ENCODE measurements at places on chromosomes 1 and 21.

DNA sequence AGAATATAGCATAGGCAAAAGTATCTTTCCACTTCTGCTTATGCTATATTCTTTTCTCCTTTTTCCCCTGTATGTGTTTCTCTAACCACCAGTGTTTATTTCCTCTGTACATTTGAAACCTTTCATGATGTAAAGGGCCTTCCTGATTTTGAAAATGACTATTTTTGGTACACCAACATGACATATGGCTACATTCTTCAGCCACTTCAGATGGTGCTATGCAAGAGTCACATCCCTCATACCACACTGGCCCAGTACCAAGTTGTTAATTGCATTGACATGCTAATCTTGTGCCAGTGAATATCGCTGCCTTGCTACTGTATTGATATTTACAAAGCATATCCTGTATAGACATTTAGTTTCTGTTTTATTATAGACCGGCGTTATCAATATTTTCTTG lies 408.7 kb downstream of the NCAM2 start:
- DNase-seq, result no peak

- no peak for DNase-seq
These were observed 47.7 kb upstream of the DNASE2B start for GRCh38 chr1:84350550-84350949.

GRCh38 chr1:28447679-28448078 lies 58.2 kb upstream of the RCC1 start:
- no peak for DNase-seq

GRCh38 chr1:167059045-167059808 lies 30.9 kb downstream of the GPA33 start:
- peak; percentile 75 for DNase-seq

- DNase-seq, result no peak
These were observed 52.4 kb upstream of the USP1 start for GRCh38 chr1:62384276-62385005.

DNA sequence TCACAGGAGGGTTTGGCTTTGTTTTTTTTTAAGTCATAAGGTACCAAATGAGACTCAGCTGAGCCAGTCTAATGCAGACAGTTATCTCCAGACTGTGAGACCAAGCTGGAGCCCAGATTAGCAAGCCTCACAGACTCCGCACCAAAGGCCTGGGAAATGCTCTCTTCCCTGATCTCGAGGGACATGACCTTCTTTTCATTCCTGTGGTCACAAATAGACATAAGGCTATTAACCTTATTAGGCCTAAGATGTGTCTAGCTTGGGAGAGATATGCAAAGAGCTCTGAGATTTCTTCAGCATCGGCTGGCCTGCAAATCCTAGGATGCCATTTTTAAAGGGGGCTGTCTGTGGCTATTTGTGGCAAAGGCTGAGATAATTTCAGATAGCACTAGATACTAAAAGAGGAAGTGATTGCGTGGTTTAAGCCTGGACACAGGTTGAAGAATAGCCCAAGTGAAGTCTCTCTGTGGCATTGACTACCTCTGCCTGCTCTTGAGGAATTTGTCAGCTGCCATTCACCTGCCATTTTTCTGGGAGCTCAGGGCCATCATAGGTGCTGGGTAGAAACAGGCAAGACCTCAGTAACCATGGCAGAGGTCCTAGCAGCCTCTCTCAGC lies 301.3 kb downstream of the SIPA1L2 start:
- no peak for DNase-seq

DNA sequence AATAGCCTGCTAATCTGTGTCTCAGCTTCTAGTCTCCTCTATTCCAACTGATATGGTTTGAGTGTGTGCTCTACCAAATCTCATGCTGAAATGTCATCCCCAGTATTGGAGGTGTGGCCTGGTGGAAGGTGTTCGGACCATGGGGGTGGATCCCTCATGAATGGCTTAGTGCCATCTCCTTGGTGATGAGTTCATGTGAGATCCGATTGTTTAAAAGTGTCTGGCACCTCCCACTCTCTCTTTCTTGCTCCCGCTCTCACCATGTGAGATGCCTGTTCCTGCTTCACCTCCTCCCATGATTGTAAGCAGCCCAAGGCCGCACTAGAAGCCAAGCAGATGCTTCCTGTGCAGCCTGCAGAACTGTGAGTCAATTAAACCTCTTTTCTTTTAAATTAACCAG lies 73.5 kb upstream of the CAMK1G start:
- no peak for DNase-seq

DNA sequence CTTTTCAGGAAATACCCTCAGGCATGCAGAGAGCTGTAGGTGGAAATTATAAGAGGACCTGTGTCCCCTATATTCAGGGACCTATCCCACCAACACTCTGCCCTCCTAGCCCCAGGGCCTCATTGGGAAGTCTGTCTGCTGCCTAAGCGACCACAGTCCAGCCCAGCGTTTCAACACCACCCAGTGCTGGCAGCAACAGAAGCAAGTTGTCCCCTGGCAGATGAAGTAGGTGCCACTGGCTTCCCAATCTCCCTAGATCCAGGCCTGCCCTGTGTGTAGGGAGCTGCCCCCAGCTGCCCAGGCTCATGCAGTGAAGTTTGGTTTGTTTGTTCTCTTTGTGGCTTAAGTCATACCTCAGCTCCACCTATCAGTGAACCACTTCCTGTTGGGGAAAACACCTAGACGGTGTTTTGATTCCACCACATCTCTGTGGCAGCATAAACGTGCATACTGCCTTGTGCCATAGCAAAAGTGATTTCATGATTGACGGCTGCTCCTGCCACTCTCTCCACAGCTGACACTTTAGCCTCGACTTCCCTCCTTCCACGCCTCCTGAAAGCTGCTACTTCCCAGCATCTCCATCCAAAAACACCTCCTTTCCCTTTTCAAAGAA lies 8.1 kb upstream of the LEFTY1 start:
- DNase-seq, result peak; percentile 32

DNA sequence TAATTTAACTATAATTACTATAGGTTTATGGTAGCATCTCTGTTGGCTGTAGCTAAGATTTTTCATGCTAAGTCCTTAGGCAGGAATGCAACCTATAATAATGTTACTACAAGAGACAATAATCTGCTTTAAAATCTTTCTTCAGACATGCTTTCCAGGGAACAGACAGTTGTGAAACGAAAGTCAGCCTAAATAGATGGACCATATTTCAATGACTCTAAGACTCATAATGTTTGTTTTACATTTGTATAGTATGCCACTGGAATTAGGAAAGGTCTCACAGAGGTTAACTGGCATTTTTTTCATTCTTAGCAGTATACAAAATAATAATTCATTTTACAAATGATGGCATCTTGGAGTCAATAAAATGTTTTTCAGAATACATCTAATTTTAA lies 8.1 kb downstream of the RERE start:
- no peak for DNase-seq
